Activated T-helper 2 cell treated with anti-CD3 and anti-CD28 coated beads, Interferon-gamma antibody, Interleukin-2, Interleukin-4, amounts not matched to agents 10 μg/mL and 5 μg/mL and 100 μg/mL, durations not matched to agents 14 hours and 24 hours and 36 hours (primary cell): ENCODE measurements at places on chromosomes 5 and 9. TPM values are rescaled to one million over a fixed set of nuclear protein-coding genes. Genes with fewer than 3 reads are reported as not detected.

PLEKHG4B gene
- total RNA-seq, result not detected in 2 replicates

GRCh38 chr5:107457138-107457537 lies 213.6 kb downstream of the EFNA5 start:
- DNase-seq, result no peak
- H3K27me3 ChIP-seq, result peaks cover 20% of the 10 kb centered on the region
- no peak overlapping the region for H3K4me3 ChIP-seq
- H3K4me1 ChIP-seq, result no peaks in the 10 kb centered on the region
- no peak overlapping the region for H3K27ac ChIP-seq

GRCh38 chr5:62386824-62387223 lies 16.9 kb downstream of the DIMT1 start:
- H3K4me3 ChIP-seq, result no peak overlapping the region
- H3K27ac ChIP-seq, result no peak overlapping the region
- DNase-seq, result no peak
- peaks cover 73% of the 10 kb centered on the region for H3K36me3 ChIP-seq
- H3K27me3 ChIP-seq, result no peaks in the 10 kb centered on the region

DNA sequence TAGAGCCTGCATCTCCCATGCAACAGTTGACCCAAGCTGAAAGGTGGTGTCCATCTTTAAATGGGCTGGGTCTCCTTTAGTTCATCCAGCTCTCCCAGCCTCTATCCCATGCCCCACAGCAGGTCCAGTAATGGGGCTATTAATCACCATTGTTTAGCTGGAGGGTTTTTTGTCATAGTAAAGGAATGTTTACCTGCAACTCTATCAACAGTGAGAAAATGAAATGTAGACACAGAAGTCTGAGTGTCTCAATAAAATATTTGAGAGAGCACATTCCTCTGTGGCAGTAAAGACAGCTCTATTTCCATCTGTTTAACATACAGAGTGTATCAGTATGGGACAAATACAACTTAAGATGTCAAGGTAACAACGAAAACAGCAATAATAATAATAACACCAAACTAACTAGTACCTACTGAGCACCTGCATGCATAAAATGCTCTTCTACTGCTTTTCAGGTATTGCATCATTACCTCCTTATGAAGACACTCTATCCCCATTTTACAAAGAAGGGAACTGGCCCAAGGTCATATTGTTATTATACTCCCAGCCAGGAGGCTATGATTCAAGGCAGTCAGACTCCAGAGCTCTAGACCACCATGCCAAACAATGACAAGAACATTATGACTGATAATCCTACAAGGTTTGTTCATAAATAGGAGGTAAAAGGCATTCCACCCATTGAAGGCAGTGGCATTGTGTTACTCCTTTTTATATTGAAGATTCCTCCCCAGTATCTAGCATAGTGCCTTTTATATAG lies 21.0 kb upstream of the C5orf58 start:
- no peaks in the 10 kb centered on the region for H3K36me3 ChIP-seq
- no peaks in the 10 kb centered on the region for H3K4me1 ChIP-seq
- H3K4me3 ChIP-seq, result no peak overlapping the region
- H3K27me3 ChIP-seq, result peaks cover 34% of the 10 kb centered on the region
- DNase-seq, result no peak

EFNA5 gene
- 0.32 TPM in 1 of 2 replicates, not detected in the other for total RNA-seq

DNA sequence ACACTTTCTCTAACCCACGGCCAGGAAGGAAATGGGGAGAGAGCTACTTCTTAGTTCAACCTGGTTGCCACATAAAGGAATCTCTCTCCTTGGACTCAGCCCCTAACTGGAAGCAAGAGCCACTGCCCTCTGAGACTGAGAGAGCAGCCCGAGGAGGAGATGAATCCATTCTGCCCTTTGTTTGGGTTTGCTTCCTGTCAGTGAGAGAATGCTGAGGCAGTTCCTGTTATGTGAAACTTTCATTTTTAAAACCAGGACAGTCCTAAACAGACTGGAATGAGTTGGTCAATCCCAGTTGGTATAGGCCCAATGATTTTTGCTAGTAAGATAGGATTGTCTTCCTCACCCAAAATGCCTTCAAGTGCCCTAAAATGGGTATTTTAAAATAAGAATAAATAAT lies 205.1 kb downstream of the NTRK2 start:
- no peak for DNase-seq
- no peak overlapping the region for H3K27ac ChIP-seq
- no peaks in the 10 kb centered on the region for H3K27me3 ChIP-seq
- H3K36me3 ChIP-seq, result no peaks in the 10 kb centered on the region
- H3K4me3 ChIP-seq, result no peak overlapping the region
- H3K4me1 ChIP-seq, result peaks cover 1% of the 10 kb centered on the region

TNFSF8 gene
- 73.6 and 82.3 TPM in 2 replicates for total RNA-seq

DNA sequence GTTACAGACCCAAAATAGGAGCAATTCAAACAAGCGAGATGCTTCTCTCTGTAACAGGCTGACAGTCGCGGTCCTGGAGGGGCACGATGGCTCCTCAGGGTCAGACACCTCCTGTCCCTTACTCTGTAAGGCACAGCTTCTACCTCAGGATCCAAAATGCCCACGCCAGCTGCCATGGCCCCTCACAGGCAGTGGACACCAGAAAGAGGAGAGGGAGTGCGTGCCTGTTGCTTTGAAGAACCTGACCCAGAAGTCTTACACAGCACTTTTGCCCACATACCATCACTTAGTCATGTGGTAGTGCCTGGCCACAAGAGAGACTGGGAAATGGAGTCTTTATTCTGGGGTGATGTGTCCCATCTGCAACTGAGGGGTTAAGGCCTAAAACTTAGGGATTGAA lies 11.6 kb upstream of the ABL1 start:
- H3K27me3 ChIP-seq, result no peaks in the 10 kb centered on the region
- DNase-seq, result no peak
- H3K27ac ChIP-seq, result no peak overlapping the region
- no peaks in the 10 kb centered on the region for H3K4me1 ChIP-seq
- H3K4me3 ChIP-seq, result no peak overlapping the region
- peaks cover 2% of the 10 kb centered on the region for H3K36me3 ChIP-seq

GCNT4 gene
- total RNA-seq, result 0.28 and 0.37 TPM in 2 replicates

GRCh38 chr5:56105511-56106291 lies 110.9 kb upstream of the IL6ST start:
- peaks cover 48% of the 10 kb centered on the region for H3K4me1 ChIP-seq
- no peaks in the 10 kb centered on the region for H3K27me3 ChIP-seq
- H3K27ac ChIP-seq, result peak overlapping the region; percentile 24

- no peaks in the 10 kb centered on the region for H3K36me3 ChIP-seq
- peaks cover 1% of the 10 kb centered on the region for H3K27me3 ChIP-seq
- no peak overlapping the region for H3K27ac ChIP-seq
Measured at GRCh38 chr5:133241179-133242092, 189.6 kb downstream of the HSPA4 start.

IGFBPL1 gene
- 0.16 TPM in 1 of 2 replicates, not detected in the other for total RNA-seq

TLX3 gene
- total RNA-seq, result not detected in 2 replicates

SNX24 gene
- 1.3 and 1.7 TPM in 2 replicates for total RNA-seq

EGFLAM gene
- not detected in 2 replicates for total RNA-seq

DNA sequence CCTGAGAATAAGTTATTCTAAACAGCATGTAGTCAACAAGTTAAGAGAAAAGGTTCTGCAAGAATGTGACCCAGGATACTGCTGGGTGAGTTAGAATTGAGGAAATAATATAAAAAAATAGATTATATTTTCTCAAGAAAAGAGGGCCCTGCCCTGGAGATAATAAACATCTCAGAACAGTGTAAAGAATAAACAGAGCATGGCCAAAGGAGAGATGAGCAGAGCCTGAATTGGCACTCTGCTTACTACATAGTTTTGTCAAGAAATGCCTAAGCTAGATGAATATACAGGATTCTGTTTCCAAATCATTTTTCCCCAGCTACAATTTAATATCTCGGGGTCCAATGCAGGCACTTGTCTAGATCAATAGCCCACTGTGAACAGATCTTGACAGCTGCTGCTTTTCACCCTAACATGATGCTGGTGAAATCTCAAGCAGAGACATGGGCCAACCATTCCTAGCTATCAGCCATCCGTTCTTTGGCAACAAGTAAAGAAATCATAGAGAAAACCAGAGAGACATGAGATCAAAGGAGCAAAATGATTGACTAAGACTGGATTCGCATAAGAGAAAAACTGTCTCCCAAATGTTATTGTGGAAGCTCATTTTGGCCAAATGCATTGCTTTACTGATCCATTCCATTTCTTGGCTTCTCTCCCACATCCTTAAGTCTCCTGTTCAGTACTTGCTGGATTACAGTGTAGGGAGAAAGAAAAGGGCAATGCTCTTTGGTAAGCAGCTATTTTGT lies 173.2 kb downstream of the PRELID2 start:
- H3K4me1 ChIP-seq, result no peaks in the 10 kb centered on the region
- H3K27me3 ChIP-seq, result no peaks in the 10 kb centered on the region
- no peaks in the 10 kb centered on the region for H3K36me3 ChIP-seq
- no peak overlapping the region for H3K27ac ChIP-seq

GPX3 gene
- 0.46 TPM in 1 of 2 replicates, not detected in the other for total RNA-seq

GRCh38 chr5:32476891-32477290 lies 32.4 kb upstream of the ZFR start:
- DNase-seq, result no peak
- H3K27me3 ChIP-seq, result peaks cover 4% of the 10 kb centered on the region
- no peak overlapping the region for H3K4me3 ChIP-seq
- H3K27ac ChIP-seq, result no peak overlapping the region

CMBL gene
- 0.23 and 0.25 TPM in 2 replicates for total RNA-seq

MUSK gene
- total RNA-seq, result not detected in 2 replicates

DNA sequence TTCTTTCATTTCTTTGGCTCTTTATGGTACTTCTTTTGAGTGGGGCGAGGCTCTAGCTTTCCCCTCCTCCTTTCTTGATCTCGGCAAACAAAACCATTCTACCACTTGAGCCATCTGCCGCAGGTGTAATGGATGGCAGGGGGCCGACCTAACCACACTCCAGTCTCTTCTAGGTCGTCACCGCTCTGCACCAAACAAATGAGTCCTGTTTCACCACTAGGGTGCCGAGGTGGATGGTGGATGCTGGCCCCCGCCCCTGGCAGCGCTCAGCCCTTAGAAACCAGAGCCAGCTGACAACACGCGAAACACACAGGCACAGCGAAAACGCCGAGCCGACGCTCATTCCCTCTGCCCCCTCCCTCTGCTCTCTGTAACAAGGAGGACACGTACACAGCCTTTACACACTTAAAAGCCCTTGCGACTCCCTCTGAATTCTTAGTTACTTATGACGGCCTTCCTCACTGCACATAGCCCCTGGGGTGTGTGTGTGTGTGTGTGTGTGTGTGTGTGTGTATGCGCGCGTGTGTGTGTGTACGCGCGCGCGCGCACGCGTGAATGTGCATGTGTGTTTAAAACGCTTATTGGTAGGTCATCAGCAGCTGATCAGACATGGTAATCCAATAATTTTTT lies 199.4 kb downstream of the MEF2C start:
- H3K4me3 ChIP-seq, result no peak overlapping the region
- H3K27me3 ChIP-seq, result peaks cover 89% of the 10 kb centered on the region
- peaks cover 9% of the 10 kb centered on the region for H3K4me1 ChIP-seq
- DNase-seq, result no peak
- no peak overlapping the region for H3K27ac ChIP-seq
- H3K36me3 ChIP-seq, result no peaks in the 10 kb centered on the region

SUSD3 gene
- 29.7 and 36.4 TPM in 2 replicates for total RNA-seq

GRCh38 chr5:158484150-158484549 lies 615.6 kb downstream of the EBF1 start:
- no peak overlapping the region for H3K27ac ChIP-seq
- H3K36me3 ChIP-seq, result no peaks in the 10 kb centered on the region
- DNase-seq, result no peak
- no peaks in the 10 kb centered on the region for H3K27me3 ChIP-seq

SH2D3C gene
- total RNA-seq, result 23.6 and 25.1 TPM in 2 replicates

DNA sequence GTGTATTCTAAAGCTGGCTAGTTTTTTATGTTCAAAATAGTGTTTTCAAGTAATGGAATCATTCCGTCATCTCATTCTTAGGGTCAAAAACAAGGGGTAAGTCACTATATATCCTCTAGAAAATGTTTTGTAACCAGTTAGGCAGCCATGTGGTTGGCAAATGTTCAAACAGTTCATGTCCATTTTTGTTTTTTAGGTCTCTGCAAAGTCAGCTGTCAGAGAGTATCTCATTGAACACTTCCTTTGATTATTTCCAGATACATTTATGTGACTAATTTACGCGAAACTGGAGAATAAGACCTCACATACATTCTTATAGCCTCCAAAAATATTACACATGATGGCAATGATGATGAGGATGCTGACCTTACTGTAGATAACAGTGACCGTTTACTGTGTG lies 50.4 kb downstream of the TRIO start:
- no peak overlapping the region for H3K4me3 ChIP-seq
- H3K27ac ChIP-seq, result no peak overlapping the region
- no peaks in the 10 kb centered on the region for H3K36me3 ChIP-seq

GRCh38 chr5:44681906-44682305 lies 126.8 kb upstream of the MRPS30 start:
- H3K4me1 ChIP-seq, result no peaks in the 10 kb centered on the region
- no peaks in the 10 kb centered on the region for H3K36me3 ChIP-seq
- H3K27ac ChIP-seq, result no peak overlapping the region
- H3K27me3 ChIP-seq, result no peaks in the 10 kb centered on the region

DNA sequence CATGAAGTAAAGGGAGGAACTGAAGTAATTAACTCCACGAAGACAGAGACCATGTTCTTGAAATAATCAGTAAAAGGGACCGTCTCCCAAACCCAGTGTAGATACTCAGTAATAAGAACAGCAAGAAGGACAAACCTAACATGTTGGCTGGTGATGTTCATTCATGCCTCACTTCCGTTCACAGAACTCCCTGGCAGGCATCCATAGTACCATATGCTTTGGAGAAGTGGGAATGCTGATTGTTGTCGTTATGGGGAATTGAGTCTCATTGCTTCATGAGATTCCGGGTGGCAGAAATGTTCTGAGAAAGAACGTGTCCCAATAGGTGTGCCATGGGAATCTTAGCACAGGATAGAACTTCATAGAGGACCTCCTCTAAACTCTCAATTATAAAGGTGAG lies 452.3 kb downstream of the ZSWIM6 start:
- peaks cover 3% of the 10 kb centered on the region for H3K27me3 ChIP-seq
- no peak for DNase-seq
- H3K27ac ChIP-seq, result no peak overlapping the region
- no peaks in the 10 kb centered on the region for H3K36me3 ChIP-seq
- H3K4me1 ChIP-seq, result no peaks in the 10 kb centered on the region

DNA sequence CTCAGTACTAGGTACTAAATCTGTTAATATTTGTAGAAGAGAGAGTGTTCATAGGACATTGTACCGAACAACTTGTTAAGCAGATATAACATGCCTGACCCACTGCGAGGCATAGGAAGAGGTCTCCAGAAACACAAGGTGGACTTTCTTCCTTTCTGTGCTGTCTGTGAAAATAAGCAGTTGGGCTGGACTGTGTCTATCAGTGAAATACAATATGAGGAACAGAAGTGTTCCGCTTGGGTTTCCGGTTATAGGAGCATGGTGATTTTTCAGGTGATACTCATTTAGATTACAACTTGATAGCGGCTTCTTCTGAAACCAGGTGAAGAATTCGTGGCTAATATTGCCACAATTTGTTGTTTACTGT lies 60.9 kb upstream of the TLR4 start:
- peaks cover 7% of the 10 kb centered on the region for H3K27me3 ChIP-seq
- no peak for DNase-seq
- no peak overlapping the region for H3K27ac ChIP-seq
- no peak overlapping the region for H3K4me3 ChIP-seq
- H3K4me1 ChIP-seq, result peaks cover 8% of the 10 kb centered on the region

KCNMB1 gene
- not detected in 2 replicates for total RNA-seq

GMCL2 gene
- not detected in 2 replicates for total RNA-seq

TAF11L5 gene
- total RNA-seq, result not detected in 2 replicates

- no peaks in the 10 kb centered on the region for H3K36me3 ChIP-seq
- no peak overlapping the region for H3K27ac ChIP-seq
- DNase-seq, result no peak
- H3K4me3 ChIP-seq, result no peak overlapping the region
- no peaks in the 10 kb centered on the region for H3K27me3 ChIP-seq
Measured at GRCh38 chr5:24325306-24325832, 319.4 kb downstream of the CDH10 start.

- no peak overlapping the region for H3K27ac ChIP-seq
- peaks cover 11% of the 10 kb centered on the region for H3K27me3 ChIP-seq
- H3K4me3 ChIP-seq, result no peak overlapping the region
Measured at GRCh38 chr5:113463032-113463431, 25.2 kb downstream of the MCC start.

LHX6 gene
- total RNA-seq, result not detected in 2 replicates
